ENCODE measurements at places on chromosomes 7 and 10.
A peak's percentile ranks its signal among the peaks of the same experiment; 100 is the strongest.

DNA sequence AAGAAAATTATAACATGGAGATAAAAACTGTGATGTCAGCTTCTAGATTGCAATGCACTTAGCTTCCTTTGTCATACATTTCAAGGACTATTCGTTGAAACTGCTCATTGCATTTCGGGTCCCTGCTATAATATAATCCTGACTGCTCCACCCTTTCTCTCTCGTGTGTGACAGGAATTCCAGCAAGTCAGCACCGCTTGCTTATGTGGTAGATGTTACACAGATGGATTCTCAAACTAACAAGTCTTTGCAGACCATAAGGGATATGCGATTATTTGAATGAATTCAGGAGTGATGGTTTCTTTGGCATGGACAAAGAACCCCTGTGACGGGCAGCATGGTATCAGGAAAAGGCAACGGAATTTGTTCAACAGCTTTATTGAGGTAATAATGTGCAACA is 184.0 kb downstream of the GRID1 start:
- DNase-seq, result no peak

- no peak for DNase-seq
Observed at GRCh38 chr10:34794835-34795234, 20.3 kb downstream of the PARD3 start.

DNA sequence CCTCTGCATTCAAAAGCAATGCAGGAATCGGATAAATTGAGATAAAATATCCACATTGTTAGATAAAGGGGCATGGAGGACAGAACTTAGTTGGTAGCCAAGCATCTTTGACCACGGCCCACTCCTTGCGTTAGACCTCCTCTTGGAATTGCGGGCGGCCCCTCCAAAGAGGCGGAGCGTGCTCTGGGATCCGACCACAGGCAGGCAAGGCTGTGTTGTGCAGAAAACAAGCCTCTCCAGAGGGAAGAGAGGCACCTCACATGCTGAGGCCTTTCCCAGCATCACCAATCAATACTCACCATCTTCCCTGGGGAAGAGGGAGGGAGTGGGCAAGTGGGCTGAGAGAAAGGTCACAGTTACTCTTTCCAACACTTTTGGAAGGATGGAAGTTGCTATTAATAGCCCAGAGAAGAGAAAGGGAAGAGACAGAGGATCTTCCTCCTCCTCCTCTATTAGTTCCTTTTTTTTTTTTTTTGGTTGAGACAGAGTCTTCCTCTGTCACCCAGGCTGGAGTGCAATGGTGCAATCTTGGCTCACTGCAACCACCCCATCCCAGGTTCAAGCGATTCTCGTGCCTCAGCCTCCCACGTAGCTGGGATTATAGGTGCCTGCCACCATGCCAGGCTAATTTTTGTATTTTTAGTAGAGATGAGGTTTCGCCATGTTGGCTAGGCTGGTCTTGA is 49.7 kb upstream of the NRF1 start:
- peak; percentile 11 for DNase-seq

GRCh38 chr7:223118-223800 is 30.9 kb downstream of the FAM20C start:
- DNase-seq, result no peak

GRCh38 chr10:18554479-18554878 is 96.9 kb downstream of the NSUN6 start:
- no peak for DNase-seq

DNA sequence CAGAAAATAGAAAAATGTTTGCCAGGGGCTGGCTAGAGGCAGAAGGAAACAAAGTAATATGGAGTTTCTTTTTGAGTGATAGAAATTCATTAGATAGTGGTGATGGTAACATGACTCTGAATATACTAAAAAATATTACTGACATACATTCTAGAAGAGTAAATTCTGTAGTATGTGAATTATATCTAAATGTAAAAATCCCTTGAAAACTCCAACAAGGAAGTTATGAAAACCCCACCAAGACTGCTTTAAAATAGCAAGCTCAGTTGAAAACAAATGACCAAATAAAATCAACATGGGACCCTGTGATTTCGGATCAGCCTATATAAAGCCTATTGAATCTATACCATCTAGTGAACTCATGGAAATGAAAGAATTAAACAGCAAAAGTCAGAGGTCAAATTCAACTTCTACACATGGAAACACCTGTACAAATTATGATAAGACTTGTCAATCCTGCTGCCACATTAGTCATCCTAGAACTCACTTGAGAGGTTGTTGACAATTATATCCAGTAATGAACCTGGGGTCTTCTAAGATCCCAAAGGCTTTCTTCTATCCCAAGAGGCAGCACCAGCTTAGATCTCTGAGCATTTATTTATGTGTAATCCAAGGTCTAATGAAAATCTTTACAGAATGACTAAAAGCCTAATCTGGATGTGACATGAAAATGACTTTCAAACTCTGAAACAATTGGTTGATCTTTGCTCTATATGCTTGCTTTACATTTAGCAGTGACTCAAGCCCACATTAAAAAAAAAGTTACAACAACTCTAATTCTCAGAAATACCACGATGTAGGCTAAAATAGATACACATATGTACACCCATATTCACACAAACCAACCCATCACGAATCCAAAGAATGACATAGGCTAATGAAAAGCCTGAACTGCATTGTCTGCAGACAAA is 59.3 kb downstream of the OSBPL3 start:
- DNase-seq, result no peak

DNA sequence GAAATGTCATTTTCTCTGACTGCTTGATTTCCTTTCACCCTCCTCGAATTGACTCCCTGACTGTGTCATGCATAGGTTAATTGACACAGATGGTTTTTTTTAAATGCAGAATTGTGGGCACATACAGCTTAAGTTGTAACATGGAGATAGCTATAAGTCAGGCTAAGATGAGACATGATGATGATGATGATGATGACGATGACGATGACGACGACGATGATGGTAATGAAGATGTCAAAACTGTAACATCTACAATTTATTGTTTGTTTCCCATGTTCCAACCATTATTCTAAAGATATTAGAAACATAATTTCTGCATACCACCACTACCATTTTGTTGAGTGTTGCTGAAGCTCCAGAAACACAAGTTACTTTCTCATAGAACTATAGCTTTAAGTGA is 1232.8 kb downstream of the XPNPEP1 start:
- DNase-seq, result no peak

DNA sequence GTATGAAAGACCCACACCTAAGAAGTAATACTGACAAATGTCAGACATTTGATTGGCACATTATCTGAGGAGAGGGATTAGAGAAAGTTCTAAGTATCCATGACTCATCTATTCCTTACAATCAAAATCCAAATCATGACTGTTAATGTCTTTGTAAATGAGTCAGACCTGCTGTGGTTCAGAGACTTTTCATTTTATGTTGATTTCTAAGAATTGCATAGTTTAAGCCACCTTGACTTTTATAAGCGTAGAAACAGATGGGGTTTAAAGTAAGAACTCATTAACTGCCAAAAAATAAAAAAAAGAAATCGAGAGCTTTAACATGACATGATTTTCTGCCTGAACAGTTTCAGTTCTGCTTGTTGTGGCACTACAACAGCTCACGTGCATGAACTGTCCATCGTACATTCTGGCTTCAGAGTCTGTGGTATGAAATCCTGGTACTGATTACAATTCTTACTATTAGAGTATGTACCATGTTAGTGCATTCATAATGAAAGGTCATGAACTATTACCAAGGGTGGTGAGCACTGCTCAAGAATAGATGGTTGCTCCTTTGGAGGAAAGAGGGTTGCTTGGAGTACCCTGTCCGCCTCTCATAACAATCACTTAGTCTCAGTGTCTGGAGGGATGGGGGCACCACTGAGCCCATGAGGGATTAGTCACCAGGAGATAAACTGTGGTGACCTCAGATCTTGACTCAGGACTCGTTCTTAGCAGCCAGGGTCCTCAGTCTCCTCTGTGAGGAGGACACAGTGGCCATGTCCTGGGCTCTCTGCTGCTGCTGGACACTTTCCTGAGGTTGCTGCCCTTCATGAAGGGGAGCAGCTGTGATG is 42.2 kb downstream of the ACSM6 start:
- no peak for DNase-seq

DNA sequence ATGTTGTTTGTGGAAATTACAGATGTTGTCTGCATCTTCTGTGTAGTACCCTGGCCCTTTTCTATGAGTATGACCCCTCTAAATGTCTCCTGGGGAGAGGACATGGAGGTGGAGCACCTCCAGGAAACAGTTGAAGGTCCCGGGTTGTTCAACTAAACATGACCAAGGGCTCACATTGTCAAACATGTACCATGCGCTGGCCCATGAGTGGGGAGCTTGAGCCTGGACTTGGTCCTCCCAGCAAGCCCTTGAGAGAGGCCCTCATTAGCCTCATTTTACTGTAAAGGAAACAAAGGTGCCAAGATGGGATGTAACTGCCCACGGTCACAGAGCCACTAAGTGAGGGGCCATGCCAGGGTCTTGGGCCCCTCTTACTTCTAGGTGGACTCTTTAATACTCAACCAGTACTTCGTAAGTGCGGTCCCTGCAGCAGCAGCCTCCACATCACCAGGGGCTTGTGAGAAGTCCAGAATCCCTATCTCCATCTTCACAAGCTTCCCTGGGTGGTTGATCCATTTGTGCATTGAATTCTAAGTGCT is 31.2 kb downstream of the C10orf71 start:
- no peak for DNase-seq

GRCh38 chr10:115250784-115251183 is 157.6 kb downstream of the ATRNL1 start:
- DNase-seq, result no peak

GRCh38 chr10:88041243-88042159 is 178.1 kb downstream of the PTEN start:
- no peak for DNase-seq

DNA sequence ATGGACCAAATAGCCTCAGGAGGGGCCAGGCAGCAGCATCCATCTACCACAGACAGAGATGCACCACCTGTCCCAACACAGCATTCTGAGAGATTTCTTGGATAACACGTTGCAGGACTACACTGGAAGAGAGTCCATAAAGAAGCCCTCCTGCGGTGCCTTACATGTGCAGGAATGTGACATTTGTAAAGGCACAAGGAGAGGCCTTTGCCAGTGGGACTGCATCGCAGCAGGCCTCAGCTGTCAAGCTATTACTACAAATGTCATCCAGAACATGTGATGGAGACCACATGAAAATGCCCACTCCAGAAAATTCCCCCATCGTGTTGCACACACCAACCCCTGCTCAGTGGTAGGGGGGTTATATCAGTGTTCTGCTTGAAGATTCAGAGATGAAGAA is 77.4 kb downstream of the ATXN7L1 start:
- DNase-seq, result no peak
